Immature natural killer cell (primary cell): ENCODE measurements at places on chromosomes 1 and 21.

GRCh38 chr1:110870721-110871388, 2.1 kb upstream of the CD53 start:
- H3K27me3 ChIP-seq: peaks cover 9% of the 10 kb centered on the region
- H3K36me3 ChIP-seq: peaks cover 6% of the 10 kb centered on the region
- H3K4me3 ChIP-seq: no peak overlapping the region
- peak overlapping the region; percentile 100 for H3K27ac ChIP-seq

- H3K4me1 ChIP-seq: no peaks in the 10 kb centered on the region
- peaks cover 6% of the 10 kb centered on the region for H3K27me3 ChIP-seq
- no peaks in the 10 kb centered on the region for H3K36me3 ChIP-seq
- DNase-seq: no peak
Observed at GRCh38 chr1:175471039-175471800, 272.2 kb downstream of the TNR start.

GRCh38 chr1:193767886-193768285, 581.5 kb upstream of the B3GALT2 start:
- no peaks in the 10 kb centered on the region for H3K4me1 ChIP-seq
- H3K27ac ChIP-seq: no peak overlapping the region
- H3K4me3 ChIP-seq: no peak overlapping the region
- no peaks in the 10 kb centered on the region for H3K27me3 ChIP-seq
- DNase-seq: no peak
- no peaks in the 10 kb centered on the region for H3K36me3 ChIP-seq

DNA sequence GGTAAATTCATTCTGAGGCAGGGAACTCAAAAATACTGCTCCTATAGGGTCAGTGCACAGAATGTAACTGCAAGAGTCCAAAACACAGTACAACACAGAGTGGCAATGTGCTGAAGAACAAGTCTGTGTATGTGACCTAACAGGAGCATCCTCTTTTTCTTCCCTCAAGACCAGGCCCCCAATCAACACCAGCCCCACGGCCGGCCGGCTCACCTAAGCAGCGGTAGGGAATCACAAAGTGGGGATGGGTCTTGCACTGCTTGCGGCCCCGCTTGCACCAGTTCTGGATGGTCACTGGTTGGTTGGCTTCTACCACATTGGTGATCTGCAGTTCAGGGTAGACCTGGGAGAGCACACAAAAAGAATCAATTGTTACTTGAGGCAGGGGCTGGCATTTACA, 80.8 kb downstream of the APP start:
- H3K36me3 ChIP-seq: no peaks in the 10 kb centered on the region
- H3K4me3 ChIP-seq: no peak overlapping the region
- H3K27ac ChIP-seq: no peak overlapping the region
- no peaks in the 10 kb centered on the region for H3K4me1 ChIP-seq

DNA sequence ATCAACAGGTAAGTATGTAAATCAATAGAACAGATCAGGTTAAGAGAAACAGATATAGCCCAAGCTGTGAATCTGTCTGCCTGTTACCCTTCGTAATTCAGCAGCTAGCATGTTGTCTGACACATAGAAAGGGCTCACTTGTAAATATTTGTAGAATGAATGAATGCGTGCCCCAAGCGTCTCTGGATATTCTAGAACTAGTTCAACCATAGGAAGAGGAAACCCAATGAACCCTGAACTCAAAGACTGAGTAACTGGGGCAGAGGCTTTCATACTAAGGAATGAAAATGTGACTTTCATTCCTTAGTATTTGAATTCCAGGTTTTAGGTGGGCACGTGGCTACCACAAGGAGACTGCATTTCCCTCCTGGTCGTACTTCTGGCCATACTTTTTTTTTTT, 60.1 kb upstream of the SMYD2 start:
- no peak for DNase-seq
- no peak overlapping the region for H3K27ac ChIP-seq
- H3K36me3 ChIP-seq: no peaks in the 10 kb centered on the region
- H3K4me1 ChIP-seq: no peaks in the 10 kb centered on the region

- no peak overlapping the region for H3K27ac ChIP-seq
- no peak for DNase-seq
- peaks cover 3% of the 10 kb centered on the region for H3K4me1 ChIP-seq
- H3K36me3 ChIP-seq: peaks cover 12% of the 10 kb centered on the region
- H3K4me3 ChIP-seq: no peak overlapping the region
Observed at GRCh38 chr1:165910764-165911421, 83.5 kb downstream of the UCK2 start.

GRCh38 chr1:112638110-112638428, 18.4 kb downstream of the CAPZA1 start:
- H3K4me3 ChIP-seq: no peak overlapping the region
- DNase-seq: no peak
- H3K27me3 ChIP-seq: no peaks in the 10 kb centered on the region
- H3K4me1 ChIP-seq: peaks cover 56% of the 10 kb centered on the region
- no peaks in the 10 kb centered on the region for H3K36me3 ChIP-seq

- H3K4me3 ChIP-seq: no peak overlapping the region
- DNase-seq: no peak
- H3K4me1 ChIP-seq: peaks cover 4% of the 10 kb centered on the region
- peaks cover 3% of the 10 kb centered on the region for H3K27me3 ChIP-seq
- H3K27ac ChIP-seq: no peak overlapping the region
Observed at GRCh38 chr1:12014141-12014991, 4.9 kb upstream of the MIIP start.

DNA sequence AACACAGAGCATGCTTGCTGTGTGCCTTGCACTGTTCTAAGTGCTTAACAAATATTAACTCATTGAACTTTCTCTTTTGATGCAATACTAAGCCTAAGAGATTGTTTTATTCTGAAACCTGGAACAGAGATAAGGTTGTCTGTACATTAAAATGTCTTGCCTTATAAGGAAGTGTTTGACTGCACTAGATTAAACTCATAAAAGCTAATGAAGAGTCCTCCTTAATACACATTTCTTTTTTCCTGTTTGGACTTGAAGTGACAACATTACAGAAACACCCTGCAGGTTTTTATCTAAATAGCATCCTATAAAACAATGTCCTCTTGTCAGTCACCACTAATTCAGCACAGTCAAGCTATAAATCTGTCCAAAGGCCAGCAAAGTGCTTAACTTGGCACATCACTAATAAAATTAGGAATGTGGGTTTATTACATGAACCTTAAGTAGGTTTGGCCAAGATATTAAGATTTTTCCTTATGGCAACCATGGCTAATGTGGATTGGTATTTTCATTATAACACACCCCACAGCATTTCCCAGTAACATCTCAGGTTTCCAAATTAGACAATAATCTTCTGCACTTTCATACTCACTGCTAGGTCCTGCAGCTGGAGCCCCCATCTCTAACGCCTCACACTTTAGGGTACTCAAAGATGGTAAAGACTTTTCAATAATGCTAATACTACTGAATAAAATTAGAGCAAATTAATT, 389.7 kb downstream of the LMO4 start:
- H3K4me3 ChIP-seq: no peak overlapping the region
- peaks cover 4% of the 10 kb centered on the region for H3K27me3 ChIP-seq
- H3K27ac ChIP-seq: no peak overlapping the region
- no peak for DNase-seq
- no peaks in the 10 kb centered on the region for H3K36me3 ChIP-seq

DNA sequence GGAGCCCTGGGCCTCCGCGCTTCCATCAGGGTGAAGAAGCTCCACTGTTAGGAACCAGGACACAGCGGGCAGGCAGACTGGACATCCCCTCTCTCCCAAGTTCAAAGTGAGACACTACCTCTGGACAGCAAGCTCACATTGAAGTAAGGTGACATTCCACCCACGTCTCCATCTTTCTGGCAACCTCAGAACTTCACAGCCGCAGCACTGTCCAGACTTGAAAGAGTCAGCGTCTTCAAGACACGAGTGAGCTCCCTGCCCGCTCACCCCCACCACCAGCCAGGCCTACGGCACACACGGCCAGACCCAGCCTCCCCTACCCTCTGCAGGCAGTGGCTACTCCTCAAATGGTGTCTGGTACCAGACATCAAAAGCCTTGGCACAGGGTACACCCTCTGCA, 11.1 kb downstream of the WDR4 start:
- H3K27me3 ChIP-seq: no peaks in the 10 kb centered on the region
- H3K27ac ChIP-seq: no peak overlapping the region
- no peak for DNase-seq
- H3K4me1 ChIP-seq: peaks cover 2% of the 10 kb centered on the region
- H3K36me3 ChIP-seq: peaks cover 10% of the 10 kb centered on the region
- H3K4me3 ChIP-seq: no peak overlapping the region

DNA sequence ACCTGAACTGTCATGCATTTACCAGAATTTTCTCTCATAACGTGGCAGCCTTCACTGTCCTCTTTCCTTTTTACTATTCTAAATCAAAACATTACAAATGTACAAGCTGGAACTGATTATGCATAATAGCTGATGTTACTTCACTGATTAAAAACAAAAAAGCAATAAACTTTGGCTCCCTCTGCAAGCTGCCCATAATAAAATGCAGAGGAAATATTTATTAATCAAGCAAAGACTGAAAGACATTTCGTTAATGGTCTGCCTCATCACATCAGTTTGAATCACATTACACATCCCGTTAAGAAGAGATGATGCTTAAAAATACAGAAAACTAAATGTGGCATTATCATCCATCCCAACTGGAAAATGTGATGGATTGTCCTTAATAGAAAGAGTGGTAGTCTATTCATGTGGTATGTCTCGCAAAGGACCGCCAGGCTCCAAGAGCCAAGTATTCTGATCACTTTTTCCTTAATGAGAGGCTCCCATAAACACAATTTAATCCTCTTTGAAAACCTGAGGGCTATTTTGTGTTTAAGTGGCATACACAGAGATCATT, 225.3 kb downstream of the RGS7 start:
- H3K27ac ChIP-seq: no peak overlapping the region
- no peak overlapping the region for H3K4me3 ChIP-seq
- no peaks in the 10 kb centered on the region for H3K36me3 ChIP-seq
- H3K27me3 ChIP-seq: no peaks in the 10 kb centered on the region

DNA sequence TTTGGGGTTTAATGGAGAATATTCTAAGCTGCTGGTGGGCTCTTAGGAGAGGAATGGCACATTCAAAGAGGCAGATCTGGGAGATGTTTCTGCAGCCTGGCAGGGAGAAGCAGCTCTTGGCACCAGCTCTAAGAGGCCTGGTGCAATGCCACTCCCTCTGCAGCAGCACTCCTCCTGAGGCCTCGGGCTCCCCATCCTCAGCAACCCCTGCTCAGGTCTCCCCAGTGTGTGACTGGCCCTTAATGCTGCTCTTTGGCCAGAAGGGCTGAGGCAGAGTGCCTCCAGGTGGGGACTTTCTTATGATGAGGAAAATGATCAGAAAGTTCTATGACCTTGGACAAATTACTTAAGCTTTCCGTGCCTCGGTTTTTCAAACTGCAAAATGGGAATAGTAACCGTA, 55.5 kb downstream of the MAB21L3 start:
- peak overlapping the region; percentile 88 for H3K4me3 ChIP-seq
- H3K36me3 ChIP-seq: no peaks in the 10 kb centered on the region
- H3K27ac ChIP-seq: no peak overlapping the region
- peaks cover 6% of the 10 kb centered on the region for H3K27me3 ChIP-seq

DNA sequence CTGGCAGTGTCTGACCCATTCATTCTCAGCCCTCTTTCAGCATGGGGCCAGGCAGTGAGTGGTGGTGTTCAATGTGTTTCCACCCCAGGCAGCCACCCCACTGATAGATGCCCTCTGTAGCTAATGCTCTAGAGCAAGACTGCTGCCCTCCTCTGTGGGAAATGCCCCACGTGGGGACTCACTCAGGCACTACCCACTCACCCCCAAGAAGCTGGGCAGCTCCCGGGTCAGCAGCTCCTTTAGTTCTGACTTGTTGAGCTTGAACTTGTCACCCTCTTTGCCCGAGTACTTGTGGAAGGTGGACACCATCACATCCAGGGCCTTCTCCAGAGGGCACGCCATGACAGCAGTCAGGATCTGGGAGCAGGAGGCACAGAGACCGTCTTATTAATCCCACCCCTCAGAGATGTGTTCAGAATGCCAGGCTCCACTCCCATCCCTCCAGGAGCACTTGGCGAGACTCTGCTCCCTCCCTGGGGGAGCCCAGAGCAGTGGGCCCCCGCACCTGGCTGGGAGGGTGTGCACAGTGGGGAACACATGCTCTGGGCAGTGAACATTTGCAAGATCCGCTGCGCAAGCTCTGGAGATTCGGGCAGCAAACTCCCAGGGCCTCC, 1.0 kb downstream of the S100A4 start:
- H3K36me3 ChIP-seq: peaks cover 4% of the 10 kb centered on the region
- H3K27ac ChIP-seq: peak overlapping the region; percentile 93
- DNase-seq: no peak
- peaks cover 71% of the 10 kb centered on the region for H3K4me1 ChIP-seq
- peaks cover 7% of the 10 kb centered on the region for H3K27me3 ChIP-seq

DNA sequence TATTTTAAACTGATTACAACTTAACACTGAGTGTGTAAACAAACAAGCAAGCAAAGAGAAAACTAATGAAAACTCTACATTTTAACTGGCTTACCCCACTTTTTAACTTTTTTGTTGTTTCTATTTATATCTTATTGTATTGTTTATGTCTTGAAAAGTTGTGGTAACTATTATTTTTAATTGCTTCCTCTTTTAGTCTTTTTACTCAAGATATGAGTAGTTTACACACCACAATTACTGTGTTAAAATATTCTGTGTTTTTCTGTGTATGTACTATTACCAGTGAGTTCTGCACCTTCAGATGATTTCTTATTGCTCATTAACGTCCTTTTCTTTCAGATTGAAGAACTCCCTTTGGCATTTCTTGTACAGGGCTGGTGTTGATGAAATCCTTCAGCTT, 4.7 kb upstream of the HHAT start:
- no peaks in the 10 kb centered on the region for H3K36me3 ChIP-seq
- no peak overlapping the region for H3K4me3 ChIP-seq
- H3K4me1 ChIP-seq: peaks cover 6% of the 10 kb centered on the region
- DNase-seq: no peak

- DNase-seq: no peak
- H3K4me3 ChIP-seq: no peak overlapping the region
- H3K36me3 ChIP-seq: no peaks in the 10 kb centered on the region
Observed at GRCh38 chr1:197336571-197336970, 68.5 kb downstream of the CRB1 start.

DNA sequence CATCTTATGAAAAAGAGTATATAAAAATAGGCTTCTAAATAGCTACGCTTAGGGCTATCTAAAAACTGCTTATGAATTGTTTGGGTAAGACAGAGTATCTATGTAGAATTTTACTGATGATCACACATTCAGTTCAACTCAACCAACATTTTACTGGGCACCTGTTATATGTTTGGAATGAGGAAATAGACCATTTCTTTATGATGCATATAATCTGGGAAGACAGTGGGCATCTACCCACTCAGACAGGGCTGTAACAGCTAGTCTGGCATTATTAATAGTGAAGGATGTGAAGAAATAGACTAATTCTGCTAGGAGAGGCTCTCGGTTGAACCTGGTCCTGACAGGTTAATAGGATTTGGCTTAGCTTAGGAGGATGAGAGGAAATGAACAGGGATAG, 56.9 kb downstream of the TIAM1 start:
- no peaks in the 10 kb centered on the region for H3K36me3 ChIP-seq
- peaks cover 38% of the 10 kb centered on the region for H3K4me1 ChIP-seq
- DNase-seq: no peak
- H3K27me3 ChIP-seq: no peaks in the 10 kb centered on the region

DNA sequence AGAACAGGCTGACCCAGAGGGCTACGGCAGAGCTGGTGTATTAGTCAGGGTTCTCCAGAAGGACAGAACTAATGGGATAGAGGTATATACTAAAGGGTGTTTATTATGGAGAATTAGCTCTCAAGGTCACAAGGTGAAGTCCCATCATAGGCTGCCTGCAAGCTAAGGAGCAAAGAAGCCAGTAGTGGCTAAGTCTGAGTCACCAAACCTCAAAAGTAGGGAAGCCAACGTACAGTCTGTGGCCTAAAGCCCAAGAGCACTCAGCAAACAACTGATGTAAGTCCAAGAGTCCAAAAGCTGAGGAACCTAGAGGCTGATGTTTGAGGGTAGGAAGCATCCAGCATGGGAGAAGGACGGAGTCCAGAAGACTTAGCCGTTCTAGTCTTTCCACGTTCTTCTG, 179.2 kb downstream of the BACH1 start:
- no peak for DNase-seq
- H3K27ac ChIP-seq: no peak overlapping the region
- peaks cover 4% of the 10 kb centered on the region for H3K36me3 ChIP-seq
- H3K4me3 ChIP-seq: no peak overlapping the region
- no peaks in the 10 kb centered on the region for H3K27me3 ChIP-seq
